ENCODE measurements at places on chromosomes 3 and 15.

DNA sequence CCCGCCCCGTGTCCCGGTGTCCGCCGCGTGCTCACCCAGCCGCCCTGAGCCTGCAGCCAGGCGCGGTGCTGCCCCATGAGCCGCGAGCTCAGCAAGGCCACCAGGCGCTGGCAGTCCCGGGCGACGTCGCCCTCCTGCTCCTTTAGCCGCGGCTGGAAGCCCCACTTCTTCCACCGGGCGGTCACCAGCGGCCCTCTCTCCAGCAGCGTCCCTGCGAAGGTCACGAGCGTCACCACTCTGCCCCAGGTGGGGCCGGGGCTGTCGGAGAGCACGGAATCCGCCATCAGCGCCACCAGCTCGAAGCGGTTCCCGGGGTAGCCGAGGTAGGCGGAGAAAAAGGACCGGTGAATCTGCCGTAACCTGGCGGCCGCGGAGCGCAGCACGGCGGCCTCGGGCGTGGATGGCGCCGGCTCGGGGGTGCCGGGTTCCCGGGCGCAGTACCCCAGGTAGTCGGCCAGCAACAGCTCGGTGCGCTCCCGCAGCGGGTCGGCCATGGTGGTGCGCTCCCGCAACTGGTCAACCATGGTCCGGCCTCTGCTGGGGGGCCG lies 298 bp downstream of the BCL2L10 start:
- DNase-seq, result no peak

- peak; percentile 78 for DNase-seq
Measured at GRCh38 chr3:114213627-114214541, 23.5 kb downstream of the ZNF80 start.

- peak; percentile 94 for DNase-seq
Measured at GRCh38 chr3:99319961-99320360, 318.4 kb upstream of the COL8A1 start.

GRCh38 chr3:44896440-44896839 lies 22.0 kb downstream of the TGM4 start:
- DNase-seq, result no peak

DNA sequence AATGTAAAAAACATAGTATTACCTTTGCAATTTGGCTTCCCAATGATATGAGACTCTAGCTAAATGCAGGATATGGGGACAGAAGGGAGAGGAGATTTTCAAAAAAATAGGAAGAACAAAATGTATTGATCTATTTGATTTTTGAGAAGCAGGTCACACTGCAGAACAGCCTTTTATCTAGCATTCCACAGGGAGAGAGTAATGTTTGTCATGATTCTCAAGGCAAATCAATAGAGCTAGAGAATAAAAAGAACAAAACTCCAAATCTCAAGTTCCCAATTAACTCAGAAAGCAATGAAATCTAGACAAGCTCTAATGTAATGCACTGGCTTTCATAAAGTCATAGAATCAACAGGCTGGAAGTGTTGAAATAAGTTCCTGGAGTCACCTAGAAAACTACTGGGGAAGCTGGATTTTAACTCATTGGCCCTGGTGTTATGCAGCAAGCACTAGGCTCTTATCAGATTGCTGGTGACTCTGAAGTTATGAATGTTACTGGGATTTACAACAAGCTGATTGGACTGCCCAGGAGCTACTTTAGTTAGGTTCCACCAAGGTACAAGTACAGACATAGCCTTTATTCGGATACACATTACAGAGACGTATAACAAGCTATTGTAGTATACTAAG lies 442.8 kb downstream of the FGF12 start:
- no peak for DNase-seq

DNA sequence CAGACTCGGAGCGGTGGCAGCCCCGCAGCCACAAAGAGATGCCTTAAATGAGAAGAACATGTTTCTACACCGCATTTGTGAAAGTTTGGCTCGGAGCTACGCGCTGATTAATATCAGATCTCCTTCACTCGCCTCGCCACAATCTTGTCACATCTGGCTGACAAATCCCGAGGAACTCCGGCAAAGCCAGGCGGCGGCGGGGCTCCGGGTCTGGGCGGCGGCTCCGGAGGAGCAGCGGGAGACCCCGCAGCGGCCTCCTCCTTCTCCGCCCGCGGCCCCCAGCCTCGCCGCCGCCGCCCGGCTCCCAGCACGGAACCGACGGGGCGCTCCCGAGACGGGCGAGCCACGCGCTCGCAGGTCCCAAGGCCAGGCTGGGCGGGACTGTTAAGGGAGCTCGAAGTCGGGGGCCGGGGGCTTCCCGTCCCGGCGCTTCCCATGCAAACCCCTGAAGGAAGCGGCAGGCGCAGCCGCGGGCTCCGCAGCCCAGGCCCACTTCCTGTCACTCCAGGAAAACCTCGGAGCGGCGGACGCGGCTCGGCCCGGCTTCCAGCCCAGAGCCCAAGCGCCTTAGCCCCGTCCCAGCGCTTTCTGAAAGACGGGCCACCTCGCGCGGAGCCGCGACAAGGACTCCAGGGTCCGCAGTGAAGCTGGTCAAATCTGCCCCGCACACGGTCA lies 1.2 kb downstream of the BNC1 start:
- DNase-seq, result no peak

DNA sequence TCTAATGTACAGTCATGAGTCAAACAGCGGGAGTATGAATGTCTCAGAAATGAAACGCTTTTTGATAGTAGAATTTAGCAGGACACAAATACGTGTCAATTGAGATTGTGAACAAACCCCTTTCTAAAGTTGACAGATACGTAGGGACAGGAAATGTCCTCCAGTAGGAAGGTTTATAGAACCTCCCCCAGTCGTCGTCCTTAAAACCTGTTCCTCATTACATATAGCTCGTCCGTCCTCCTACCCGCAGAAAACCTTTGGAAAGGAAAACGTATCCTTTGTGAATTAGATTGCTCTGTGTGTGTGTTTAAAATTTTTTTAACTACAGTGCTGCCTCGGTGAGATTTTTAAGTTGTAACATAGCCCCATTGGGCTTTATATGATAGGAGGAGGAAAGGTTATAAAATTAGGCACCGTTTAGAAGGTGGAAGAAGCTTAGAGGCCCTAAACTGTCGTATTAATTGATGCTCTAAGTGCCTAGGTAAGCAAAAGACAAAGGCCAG lies 4.1 kb downstream of the UBE2E1 start:
- DNase-seq, result no peak

GRCh38 chr3:7238565-7239295 lies 377.8 kb downstream of the GRM7 start:
- no peak for DNase-seq

- peak; percentile 28 for DNase-seq
Measured at GRCh38 chr3:172560026-172560425, 36.8 kb upstream of the TNFSF10 start.

GRCh38 chr3:174859114-174859735 lies at the start of gene NAALADL2:
Gene NAALADL2, plus strand, starts transcription at chr3:174859334.
- DNase-seq, result no peak

GRCh38 chr3:86845726-86846125 lies 145.2 kb downstream of the VGLL3 start:
- no peak for DNase-seq

GRCh38 chr15:48802867-48803266 lies 8.0 kb downstream of the CEP152 start:
- peak; percentile 97 for DNase-seq

GRCh38 chr3:155495387-155495786 lies 201.9 kb upstream of the STRIT1 start:
- DNase-seq, result peak; percentile 0

GRCh38 chr15:72785432-72785831 lies 1.9 kb upstream of the ADPGK start:
- peak; percentile 74 for DNase-seq

DNA sequence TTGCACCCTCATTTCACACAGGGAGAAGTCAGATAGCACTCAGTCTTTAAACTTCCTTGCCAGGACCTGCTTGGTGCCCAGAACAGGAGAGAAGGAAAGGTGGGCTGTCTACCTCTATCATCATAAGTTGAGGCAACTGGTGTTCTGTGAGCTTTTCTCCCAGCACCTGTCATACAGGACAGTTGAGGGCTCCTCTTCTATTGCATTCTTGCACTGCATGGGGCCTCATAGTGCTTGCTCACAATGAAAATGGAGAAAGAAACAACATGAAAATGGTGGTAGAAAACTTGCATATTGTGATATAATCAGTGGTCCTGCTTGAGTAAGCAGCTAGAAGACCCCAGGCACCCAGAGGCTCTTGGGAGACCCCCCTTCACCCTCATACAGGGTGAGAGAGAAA lies 311.7 kb upstream of the GOLIM4 start:
- DNase-seq, result no peak

DNA sequence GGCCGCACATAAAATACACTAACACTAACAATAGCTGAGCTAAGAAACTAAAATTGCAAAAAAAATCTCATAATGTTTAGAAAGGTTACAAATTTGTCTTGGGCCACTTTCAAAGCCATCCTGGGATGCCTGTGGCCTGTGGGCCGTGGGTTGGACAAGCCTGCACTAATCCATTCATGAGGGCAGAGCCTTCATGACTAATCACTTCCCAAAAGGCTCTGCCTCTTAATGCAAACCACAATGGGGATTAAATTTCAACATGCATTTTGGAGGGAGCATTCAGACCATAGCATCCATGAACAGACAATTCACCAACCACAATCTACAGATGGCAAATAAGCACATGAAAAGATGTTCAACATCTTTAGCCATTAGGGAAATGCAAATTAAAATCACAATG lies 128.2 kb downstream of the SUCLG2 start:
- peak; percentile 91 for DNase-seq

DNA sequence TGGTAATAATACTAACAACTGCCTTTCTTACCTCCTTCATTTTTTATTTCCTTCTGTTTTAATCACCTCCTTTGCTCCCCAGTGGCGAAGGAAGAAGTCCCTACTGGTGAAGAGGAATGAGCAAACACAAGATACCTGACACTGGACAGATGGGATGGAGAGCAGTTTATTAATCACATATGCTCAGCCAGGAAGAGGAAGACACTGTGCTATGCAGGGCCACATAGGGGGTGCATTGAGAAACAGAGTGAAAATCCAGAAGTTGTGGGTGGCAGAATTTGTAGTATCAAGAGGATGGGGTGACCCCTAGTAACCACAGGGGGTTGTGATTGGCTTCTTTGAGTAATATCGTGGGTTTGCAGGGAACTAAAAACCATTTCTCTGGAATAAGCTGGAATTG lies 1041.9 kb downstream of the OTOL1 start:
- no peak for DNase-seq

- DNase-seq, result no peak
Measured at GRCh38 chr15:31265871-31266711, 60.5 kb upstream of the KLF13 start.

- peak; percentile 92 for DNase-seq
Measured at GRCh38 chr3:58047826-58048225, 39.6 kb downstream of the FLNB start.

DNA sequence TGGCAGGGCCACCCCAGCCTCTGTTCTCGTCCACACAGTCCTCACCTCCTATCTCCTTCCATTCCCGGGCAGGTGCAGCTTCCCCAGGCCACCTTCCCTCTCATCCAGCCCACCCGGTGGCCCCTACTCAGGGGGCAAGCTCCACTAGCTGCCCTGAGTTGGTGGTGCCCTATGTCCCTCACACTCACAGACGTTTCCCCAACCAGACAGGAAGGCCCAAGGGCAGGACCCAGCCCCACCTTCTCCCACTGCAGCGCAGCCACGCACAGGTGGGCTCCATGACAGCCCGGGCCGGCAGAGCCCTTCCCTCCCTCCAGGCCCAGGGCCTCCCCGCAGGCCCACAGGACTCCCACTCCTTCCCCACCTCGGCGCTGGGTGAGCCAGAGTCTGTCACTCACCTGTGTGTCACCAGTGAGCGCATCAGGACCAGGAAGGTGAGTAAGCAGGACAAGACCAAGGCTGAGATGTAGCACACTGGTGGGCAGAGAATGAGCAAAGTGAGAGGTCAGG lies 11.1 kb downstream of the ISLR start:
- DNase-seq, result no peak

DNA sequence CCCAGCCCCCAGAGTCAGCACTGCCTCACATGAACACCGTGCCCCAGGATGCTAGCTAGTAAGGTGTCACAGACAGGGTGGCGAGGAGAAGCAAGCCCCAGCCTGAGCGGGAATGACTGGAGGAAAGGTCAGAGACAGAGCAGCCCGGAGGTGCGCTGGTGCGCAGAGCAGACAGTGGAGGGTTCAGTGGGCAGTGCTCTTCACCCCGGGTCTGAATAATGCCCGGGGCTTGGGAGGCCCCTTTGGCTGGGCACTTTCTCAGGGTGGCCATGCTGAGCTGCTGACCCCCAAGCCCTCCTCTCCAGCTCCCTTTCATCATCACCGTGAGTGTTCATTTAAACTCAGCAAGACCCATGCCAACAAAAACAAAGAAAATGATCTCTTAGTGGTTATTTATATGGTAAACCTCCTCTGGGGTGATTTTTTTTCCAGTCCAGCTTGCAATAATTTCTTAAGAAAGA lies 110.8 kb downstream of the VGLL4 start:
- DNase-seq, result peak; percentile 79

DNA sequence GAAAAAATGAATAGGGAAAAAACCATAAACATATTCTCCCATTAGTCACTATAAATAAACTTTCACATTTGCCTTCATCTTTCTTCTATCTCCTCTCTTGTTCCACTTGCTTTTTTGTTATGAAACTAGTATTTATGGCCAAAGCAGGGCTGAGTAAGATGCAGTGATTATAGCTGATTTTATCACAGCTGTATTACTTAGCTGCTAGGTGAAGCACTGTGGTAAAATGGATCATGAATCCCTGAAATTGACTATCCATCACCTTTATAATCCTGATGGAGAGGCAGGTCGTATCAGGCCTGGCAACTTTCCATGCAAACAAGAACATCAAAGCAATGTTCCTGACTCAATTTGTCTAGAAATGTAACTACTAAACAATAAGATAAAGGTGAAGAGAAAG lies 471.6 kb downstream of the TUSC7 start:
- DNase-seq, result no peak

DNA sequence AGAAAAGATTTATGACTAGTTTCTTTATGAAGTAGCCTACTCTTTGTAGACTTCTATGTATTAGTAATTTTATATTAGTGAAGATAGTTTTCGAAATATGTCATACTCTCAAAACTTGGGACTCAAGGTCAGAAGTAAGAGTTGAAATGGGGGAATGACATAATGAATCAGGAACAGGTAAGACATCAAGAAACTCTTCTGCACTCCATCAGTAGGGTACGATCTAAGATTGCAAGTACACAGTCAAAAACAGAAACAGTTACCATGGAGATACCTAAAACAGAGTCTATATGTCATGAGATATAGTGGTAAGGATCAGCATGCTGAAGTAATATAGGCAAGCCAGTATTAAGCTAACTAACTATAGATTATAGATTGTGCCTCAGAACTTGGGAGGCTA lies 187.0 kb upstream of the MLF1 start:
- DNase-seq, result no peak

Measured in IMR-90 (cell line).